ENCODE measurements at places on chromosomes 5 and 9. TPM values are rescaled to one million over a fixed set of nuclear protein-coding genes. Genes with fewer than 3 reads are reported as not detected.
A peak's percentile ranks its signal among the peaks of the same experiment; 100 is the strongest.

- no peak for DNase-seq
Measured at GRCh38 chr9:86700629-86701028, 246.7 kb downstream of the GAS1 start.

NSUN2 gene
- total RNA-seq, result 83.7 TPM

DNA sequence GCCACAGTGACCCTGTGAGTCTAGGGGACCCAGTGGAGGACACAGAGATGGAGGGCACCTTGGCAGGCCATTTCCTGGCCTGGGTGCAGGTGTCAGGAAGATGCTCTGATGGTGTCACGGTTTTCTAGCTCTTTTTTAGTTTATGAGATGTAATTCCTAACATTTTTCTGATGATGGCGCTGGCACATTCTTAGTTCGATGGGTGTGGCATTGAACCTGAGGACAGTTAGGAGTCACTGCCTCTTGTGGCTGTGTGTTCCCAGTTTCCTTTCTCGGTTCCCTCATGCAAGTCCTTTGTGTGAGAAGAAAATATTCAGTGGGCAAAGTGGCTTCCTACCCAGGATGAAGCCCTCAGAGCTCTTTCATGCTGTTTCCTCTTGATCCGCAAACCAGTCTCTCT is 129.4 kb upstream of the ICE1 start:
- DNase-seq, result no peak

- no peak for DNase-seq
Measured at GRCh38 chr5:154366353-154366752, 79.4 kb upstream of the SAP30L start.

DNA sequence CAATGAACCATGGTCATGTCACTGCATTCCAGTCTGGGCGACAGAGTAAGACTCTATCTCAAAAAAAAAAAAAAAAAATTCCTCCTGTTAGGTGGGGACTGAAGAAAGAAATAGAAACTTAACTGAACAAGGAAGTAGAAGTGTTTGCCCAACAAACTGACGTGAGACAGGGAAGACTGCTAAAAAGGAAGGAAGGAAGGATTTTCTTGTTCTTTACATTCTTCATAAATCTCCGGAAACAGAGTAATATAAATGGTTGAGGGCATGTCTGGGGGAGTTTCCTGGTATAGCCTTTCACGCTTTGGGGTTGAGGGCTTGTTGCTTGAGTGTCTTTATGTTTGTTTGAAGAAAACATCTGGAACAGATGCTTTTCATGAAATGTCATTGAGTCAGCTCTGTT is 3.1 kb downstream of the TOR1B start:
- DNase-seq, result no peak

IRX2 gene
- not detected for total RNA-seq

DNA sequence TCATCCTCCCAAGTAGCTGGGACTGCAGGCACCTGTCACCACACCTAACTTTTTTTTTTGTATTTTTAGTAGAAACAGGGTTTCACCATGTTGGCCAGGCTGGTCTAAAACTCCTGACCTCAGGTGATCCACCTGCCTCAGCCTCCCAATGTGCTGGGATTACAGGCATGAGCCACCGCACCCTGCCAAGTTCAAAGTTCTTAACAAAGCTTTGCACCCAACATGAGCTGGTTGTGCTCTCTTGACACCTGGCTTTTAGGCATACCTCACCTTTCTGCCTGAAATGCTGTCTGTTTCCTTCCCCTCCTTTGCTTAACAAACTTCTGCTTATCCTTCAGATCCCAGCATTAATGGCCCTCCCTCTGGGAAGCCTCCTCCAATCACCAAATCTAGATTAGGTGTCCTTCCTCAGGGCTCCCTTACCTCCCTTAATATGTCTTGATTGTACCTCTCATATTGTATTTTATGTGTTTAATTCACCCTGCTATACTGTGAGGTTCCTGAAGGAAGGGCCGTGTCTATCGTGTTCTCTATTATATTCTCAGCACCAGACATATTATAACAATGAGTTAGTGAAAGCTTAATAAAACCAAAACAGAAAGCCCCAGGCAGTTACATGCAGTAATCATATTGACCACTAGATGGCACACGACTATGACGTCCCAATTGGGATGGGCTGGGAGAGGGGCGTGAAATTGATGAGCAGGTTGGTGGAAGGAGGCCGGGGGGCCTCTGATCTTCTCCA is 62.9 kb upstream of the PPARGC1B start:
- DNase-seq, result peak; percentile 72

- peak; percentile 21 for DNase-seq
Measured at GRCh38 chr9:105405514-105406131, 42.2 kb upstream of the FSD1L start.

EDIL3 gene
- total RNA-seq, result not detected

- DNase-seq, result no peak
Measured at GRCh38 chr5:141839015-141839513, 39.1 kb downstream of the PCDH1 start.

DNA sequence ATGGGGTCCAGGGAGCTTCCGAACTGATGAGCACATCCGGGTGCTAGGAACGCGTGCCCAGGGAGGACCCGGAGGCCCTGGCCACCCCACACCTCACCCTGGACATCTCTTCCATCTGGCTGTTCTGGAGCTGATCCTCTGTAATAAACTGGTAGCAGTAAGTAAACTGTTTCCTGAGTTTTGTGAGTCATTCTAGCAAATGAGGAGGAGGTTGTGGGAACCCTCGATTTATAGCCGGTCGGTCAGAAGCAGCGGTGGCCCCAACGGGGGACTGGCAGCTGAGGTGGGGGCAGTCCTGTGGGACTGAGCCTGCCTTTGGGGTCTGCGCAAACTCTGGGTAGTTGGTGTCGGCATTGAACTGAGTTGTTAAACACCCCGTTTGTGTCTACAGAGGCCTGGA is 15.4 kb upstream of the UBAC1 start:
- DNase-seq, result no peak

SHC3 gene
- not detected for total RNA-seq

DNA sequence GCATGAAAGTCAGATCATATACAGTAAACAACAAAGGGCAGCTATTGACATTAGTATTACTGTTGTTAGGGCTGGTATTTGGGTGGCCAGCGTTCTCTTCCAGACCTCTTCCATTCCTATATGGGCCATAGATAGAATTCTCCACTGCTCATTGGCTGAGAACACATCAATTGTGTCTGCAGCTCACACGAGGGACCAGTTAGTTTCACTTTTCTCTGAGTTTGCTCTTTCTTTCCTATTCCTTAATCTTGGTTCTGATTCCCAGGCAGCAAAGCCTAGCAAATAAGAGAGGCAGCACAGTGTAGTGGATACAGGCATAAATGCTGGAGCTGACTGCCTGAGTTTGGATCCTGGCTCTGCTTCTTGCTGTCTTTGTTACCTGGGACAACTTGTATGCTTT is 476.4 kb downstream of the SPOCK1 start:
- DNase-seq, result no peak

DNA sequence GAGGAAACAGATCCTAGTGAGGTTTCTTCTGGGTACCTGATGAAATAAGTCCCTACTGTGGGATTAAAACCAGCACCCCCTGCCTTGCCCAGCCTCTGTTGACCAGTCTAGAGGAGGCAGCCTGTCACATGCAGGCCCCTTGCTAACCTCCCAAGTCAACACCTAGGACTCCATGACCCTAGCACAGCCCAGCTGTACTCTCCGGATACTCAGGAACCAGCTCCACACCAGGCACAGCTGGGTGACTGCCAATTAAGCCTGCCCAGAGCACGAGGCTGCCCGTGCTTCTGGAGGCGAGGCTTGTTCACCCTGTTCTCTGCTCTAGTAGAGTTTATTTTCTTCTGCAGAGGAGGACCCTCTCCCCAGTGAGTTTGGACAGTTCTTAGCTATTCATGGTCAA is 92.5 kb downstream of the SNX24 start:
- no peak for DNase-seq

DNA sequence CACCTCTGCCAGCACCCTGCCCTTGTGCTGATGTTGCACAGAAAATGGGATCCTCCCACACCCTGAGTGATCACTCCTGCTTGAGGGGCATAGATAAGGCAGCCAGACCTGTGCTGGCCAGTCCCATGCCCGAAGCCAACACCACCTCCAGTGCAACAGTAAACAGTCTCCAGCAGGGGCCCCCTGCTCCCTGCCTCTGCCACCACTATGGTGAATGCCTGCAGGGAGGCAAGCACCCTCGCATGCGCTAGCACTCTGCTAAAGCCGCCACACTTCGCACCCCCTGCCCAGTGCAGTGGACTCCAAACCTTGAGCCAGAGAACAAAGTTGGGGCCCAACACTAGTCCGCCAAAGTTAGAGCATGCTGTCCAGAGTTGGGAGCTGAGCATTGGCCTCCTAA is 118.7 kb downstream of the PJA2 start:
- DNase-seq, result no peak

DNA sequence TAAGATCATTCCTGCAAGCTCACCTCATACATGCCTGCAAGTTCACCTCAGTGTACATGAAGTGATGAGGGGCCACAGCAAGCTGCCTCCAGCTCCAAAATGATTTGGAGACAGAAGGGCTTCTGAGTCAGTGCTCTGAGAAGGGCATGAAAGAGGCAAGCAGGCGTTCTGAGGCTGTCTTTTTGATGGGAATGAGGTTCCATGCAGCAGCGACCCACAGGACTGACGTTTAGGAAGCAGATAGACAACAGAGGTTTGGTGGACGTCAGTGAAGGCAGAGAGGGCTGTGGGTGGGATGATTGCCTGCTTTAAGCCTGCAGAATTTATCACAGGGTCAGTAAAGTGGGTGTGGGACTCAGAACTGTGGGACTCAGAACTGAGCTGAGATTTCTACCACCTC is 8.9 kb upstream of the SMIM32 start:
- no peak for DNase-seq

DNA sequence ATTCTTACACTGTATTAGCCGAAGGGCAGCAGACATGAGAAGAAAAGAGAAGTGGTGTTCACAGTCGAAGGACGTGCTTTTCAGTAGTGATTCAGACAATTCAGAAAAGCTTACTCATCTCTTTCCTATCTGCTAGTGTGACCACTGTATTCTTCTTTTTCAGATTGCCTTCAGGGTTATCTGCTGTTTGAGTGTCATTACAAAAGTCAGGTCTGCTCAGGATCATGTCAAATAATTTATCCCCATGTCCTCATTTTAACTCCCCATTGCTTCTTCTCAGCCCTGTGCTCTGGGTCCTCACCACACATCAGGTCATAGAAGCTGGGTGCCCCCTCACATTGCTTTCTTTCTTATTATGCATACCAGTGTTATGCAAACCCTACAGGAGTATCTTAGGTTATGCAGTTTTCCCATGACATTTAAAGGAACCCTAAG is 394.0 kb downstream of the CETN3 start:
- DNase-seq, result no peak

PRLR gene
- 0.39 TPM for total RNA-seq

FOXI1 gene
- total RNA-seq, result not detected

- peak; percentile 15 for DNase-seq
Measured at GRCh38 chr5:154520861-154521453, 42.9 kb upstream of the HAND1 start.

DNA sequence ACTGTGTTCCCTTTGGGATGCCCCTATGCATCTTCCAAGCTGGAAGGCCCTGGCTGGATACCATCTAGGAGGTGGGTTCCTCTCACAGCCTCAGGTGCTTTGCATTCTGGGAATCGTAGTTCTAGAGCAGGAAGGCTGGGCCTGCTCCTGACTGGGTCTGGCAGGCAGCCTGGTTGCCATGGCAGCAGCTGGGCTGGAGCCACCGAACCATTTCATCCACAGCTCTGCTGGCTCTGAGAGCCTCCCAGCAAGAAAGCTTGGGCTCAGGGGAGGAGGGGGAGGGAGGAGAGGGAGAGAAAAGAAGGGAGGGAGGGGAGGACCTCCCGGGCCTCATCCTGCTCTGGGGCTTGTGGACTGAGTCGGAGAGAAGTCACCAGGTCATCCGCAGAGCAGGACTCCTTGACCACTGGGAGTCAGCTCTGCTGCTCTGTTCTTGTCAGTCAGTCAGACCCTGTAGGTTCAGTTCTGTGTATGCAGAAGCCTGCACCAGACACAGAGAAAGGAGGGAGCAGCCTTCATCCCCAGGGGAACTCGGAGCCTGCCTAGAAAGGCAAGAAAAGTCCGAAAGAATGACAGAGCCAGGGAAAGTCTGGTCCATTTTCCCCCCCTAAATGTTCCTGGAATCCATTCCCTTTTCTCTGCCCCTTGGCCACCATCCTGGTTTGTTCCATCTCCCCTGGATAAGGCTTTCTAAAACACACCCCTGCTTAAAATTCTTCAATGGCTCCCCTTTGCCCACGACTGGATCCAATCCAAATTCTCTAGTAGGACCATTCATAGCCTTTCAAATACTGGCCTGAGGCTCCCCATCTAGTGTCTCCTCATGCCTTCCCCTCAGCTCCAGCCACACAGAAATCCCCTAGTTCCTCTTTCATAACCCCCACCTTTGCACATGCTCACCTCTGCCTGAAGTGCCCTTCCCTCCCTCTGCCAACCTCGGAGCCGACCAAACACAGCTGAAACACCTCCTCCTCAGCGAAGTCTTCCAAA is 65.4 kb upstream of the ARAP3 start:
- peak; percentile 80 for DNase-seq

TUSC1 gene
- 0.29 TPM for total RNA-seq

GRCh38 chr5:39726467-39726866 is 301.7 kb upstream of the DAB2 start:
- no peak for DNase-seq

INSYN2B gene
- total RNA-seq, result not detected

ADRB2 gene
- total RNA-seq, result 11.4 TPM

DNA sequence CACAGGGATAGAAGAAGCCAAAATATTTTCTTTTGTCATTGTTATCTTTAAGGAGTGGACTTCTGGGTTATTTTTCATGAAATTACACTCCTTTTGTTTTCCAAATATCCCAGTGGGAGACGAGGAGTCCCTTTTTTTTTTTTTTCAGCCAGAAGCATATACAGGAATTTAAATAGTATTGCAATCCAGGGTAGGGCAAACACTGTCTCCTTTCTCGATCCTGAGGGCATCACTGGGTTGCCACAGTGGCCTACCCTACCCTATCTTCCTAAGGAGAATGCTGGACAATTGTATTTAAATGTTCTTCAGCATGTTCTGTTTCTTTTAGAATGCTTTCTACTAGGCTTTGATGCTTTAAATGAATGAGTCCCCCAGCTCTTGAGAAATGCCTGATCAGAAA is 47.9 kb downstream of the LRRC70 start:
- DNase-seq, result no peak

GRCh38 chr9:35464141-35465025 is 25.5 kb upstream of the RUSC2 start:
- no peak for DNase-seq

SFXN1 gene
- total RNA-seq, result 39.1 TPM

KIF12 gene
- total RNA-seq, result not detected

MSH3 gene
- total RNA-seq, result 24.5 TPM

DNA sequence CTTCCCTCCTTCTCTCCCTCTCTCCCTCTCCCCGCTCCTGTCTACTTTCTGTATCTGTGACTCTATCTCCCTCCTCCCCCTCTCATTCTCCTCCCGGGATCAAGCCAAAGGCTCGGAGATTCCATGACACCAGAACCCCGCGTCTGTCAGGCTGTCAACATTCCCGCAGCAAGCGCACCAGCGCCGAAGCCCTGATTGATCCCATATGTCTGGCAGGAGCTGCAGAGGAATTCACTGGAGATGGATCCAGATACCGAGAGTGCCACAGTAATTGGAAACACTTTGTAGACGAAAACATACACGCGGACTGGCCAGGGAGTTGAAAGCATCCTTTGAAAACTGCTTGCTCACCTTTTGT is 300 bp upstream of the SVEP1 start:
- DNase-seq, result no peak

BARHL1 gene
- not detected for total RNA-seq

FOXD4L6 gene
- total RNA-seq, result not detected

GRCh38 chr9:114626415-114627020 is 15.4 kb downstream of the TMEM268 start:
- DNase-seq, result no peak

Measured in B cell (primary cell).